ENCODE measurements at places on chromosomes 4 and X.

DNA sequence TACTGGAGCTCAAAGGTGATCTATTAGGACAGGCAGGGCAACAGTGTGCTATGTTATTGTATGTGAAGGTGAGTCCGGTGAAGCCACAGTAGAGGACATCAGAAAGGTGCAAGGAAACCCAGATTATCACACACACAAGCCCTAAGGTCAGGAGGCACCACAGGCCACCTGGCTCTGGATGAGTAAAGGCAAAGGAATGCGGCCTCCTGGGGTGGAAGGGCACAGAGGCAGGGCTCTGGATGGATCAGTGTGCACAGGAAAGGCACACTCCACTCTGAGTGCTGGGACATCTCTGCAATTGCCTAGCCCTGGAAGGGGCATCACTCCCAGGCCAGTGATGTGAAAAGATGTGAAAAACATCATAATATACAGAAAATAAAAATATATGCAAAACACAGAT is 683.5 kb downstream of the TRIML1 start:
- DNase-seq = no peak

DNA sequence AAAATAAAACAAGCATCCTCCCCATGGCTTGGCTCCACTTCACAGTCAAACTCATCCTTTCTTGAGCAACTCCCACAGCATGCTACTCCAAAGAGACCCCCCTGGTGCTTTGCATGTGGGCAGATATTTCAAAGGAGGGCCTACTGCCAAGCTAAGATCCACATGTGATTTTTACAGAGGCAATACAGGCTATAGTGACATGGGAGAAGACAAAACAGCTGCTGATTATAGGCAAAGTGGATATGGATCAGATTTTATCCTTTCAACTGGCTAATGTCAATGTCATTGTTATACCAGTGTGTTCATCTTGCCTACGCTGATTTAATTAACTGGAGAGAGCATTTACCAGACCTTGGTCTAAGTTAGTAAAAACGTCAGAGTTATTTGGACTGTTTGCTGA is 328.3 kb downstream of the KLHL13 start:
- no peak for DNase-seq

DNA sequence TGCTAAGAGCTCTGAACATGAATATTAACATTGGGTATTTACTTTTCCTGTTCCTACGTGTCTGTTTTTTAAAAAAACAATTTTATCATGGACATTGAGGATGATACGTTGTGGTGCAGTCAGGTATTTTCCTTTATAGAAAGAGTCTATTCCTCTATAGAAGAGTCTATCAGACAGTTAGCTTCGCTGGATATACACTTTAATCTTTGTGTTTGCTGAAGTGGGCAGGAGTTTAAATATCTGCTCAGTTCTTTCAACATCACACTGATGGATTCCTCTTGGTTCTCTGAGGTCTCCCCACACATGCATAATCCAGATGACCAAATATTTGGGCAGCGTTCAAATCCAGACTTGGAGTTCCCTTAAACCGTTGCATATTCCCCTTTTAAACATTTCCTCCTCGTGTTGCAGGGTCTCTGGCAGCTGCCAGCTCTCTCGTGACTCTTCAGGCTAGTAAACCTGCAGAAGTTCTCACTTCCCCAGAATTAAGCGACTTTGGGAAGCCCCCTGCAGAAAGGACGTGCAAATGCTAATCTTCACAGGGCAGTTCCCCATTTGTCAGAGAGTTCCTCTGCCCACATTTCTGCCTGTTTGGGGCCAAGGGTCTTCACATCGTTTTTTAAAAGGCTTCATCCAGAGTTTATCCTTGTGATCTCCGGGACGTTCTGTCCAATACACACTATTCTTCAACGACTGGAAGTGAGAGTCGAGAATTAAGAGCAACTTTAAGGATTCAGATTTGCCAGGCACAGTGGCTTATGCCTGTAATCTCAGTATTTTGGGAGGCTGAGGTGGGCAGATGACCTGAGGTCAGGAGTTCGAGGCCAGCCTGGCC is 20.5 kb upstream of the DHRSX start:
- DNase-seq = no peak

GRCh38 chrX:23752740-23753415 is 9.8 kb upstream of the ACOT9 start:
- DNase-seq = no peak

DNA sequence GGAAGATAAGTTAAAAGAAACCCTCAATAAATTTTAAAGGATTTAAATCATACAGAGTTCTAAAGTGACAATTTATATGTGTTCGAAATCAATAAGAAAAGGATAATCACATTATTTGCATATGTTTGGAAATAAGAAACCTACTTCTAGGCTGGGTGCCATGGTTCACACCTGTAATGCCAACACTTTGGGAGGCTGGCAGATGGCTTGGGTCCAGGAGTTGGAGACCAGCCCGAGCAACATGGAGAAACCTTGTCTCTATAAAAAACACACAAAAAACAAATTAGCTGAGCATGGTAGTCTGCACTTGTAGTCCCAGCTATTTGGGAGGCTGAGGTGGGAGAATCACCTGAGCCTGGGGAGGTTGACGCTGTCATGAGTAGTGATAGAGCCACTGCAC is 8.1 kb upstream of the SAP30 start:
- DNase-seq = no peak

GRCh38 chr4:53591372-53591892 is at the start of gene LNX1:
Gene LNX1, minus strand, starts transcription at chr4:53591486. Its CDS starts 17,484 bp downstream, at chr4:53574002.
- DNase-seq = no peak

DNA sequence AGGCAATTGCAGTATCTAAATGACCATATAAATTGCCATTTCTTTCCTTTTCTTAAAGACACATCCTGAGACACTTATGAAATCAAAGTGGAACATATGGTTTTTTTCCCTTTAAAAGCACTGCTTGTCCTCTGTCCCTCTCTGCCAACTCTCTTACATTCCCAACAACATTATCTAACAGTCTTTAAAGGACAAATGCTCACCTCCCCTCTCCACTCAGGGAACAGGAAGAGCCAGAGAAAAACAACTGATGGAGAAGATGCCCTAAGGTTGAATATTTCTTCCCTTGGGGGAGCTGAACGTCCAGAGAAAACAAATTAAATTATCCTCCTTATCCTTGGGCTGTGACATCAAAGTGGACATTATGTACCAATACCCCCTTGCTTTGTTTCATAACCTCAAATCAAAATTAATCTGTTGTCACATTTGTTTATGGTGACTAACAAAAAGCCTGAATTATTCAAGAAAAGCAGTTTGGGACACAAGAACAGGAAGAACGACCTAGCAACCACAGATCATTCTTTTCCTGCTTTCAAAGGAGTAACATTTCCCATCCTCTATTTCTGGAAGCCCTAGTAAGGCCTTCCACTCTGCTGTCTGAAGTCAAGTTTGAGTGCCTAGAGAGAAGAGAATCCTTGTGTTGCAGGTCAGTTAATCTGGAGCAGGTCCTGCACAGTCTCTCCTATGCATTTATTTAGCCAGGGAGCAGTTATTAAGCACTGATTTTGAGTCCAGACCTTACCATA is 52.6 kb upstream of the PAGE1 start:
- no peak for DNase-seq

GRCh38 chrX:40457406-40457805 is 123.4 kb upstream of the ATP6AP2 start:
- no peak for DNase-seq

DNA sequence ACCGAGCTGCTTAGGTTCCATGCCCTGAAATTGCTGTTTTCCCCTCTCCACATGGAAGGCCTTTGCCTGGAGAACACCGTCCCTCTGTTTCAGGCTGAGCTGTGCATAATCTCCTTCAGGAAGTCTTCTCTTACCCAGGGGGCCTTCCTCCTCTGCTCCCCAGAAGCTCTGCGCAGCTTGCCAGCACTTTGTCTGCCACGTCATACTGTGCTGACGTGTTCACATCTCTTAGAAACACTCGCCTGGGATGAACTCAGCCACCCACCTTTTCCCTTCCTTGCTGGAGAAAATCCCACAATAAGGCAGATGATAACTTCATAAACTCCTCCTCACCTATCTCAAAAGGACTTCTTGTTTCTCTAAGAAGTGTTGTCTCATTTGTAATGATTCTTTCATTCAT is 110.7 kb downstream of the ARHGAP10 start:
- DNase-seq = no peak

GRCh38 chrX:18931972-18932371 is 51.9 kb downstream of the PHKA2 start:
- DNase-seq = no peak

DNA sequence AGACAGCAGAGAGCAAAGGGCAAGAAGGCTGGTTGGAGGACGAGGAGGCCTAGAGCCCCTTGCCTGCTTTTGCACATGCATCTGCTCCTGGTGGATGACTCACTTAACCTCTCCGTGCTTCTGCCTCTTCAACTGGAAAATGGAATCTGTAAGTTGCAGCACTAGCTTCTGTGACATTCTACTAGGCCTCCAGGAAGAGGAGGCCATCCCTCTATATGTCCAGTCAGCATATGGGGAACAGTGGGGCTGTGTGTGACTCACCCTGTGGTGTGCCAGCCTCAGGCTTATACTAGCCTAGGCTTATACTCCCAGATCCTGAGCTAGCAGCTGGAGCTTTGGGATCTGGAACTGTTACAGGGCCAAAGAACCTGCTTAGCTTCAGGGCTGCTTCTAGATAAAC is 36.0 kb downstream of the RTL9 start:
- DNase-seq = no peak

- no peak for DNase-seq
Observed at GRCh38 chrX:18348047-18348446, 6.4 kb downstream of the SCML2 start.

DNA sequence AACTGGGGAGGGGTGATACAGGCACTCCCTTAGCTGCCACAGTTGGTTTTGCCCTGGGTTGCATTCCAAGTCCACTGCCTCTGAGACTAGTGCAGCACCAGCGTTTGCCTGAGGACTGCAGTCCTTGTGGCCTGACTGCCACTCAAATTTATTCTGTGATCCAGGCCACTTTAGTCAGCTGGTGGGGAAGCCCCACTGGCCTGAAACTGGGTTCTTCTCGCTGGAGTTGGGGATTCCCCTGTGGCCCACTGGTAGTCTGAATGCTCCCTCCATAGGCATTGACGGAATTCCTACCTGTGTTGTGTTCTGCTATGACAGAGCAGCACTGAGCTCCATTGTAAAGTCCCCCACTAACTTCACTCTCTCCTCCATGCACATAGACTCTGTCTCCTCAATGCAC is 63.8 kb downstream of the PTPN13 start:
- no peak for DNase-seq

- no peak for DNase-seq
Observed at GRCh38 chr4:37825968-37826294, 555 bp upstream of the PGM2 start.

DNA sequence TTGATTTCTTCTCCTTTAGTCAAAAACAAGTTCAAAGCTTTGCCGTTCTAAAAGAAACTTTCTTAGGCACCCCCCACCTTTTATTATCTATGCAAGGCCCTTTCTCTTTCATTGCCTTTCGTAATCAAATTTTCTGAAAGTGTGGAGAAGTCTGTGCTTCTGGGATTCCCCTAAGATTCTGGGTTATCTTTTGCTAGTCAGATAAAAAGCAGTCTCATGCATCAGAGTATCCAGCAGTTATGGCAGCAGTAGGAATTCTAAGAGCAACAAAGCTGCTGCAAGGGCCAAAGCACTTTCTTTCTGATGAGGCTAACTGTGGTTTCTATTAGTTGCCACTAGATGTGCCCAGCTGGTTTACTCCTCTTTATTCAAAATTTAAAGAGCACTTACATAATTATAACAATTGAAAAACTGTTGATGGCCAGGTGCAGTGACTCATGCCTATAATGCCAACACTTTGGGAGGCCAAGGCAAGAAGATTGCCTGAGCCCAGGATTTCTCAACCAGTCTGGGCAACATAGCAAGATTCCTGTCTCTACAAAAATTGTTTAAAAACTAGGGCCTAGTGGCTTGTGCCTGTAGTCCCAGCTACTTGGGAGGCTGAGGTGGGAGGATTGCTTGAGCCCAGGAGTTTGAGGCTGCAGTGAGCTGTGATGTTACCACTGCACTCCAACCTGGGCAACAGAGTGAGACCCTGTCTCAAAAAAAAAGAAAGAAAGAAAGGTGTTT is 296.2 kb downstream of the PAPSS1 start:
- DNase-seq = no peak

DNA sequence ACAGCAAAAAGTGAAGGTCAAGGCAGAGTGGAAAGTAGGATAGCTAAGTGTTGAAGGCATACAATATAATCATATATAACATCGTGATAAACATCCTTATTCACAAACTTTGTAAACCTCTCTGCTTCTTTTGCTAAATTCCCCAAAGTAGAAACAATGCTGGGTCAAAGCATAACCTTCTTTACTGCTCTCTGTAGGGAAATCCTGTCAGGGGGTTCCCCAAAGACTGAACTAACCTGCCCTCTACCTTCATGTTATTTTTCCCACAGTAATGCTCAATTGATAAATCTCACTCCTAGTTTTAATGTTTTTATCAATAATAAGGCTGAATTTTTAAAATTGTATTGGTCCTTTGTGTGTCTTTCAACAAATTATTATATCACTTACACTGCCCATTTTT is 55.7 kb downstream of the DCHS2 start:
- DNase-seq = no peak
